ENCODE measurements at places on chromosomes 1 and 21.

DNA sequence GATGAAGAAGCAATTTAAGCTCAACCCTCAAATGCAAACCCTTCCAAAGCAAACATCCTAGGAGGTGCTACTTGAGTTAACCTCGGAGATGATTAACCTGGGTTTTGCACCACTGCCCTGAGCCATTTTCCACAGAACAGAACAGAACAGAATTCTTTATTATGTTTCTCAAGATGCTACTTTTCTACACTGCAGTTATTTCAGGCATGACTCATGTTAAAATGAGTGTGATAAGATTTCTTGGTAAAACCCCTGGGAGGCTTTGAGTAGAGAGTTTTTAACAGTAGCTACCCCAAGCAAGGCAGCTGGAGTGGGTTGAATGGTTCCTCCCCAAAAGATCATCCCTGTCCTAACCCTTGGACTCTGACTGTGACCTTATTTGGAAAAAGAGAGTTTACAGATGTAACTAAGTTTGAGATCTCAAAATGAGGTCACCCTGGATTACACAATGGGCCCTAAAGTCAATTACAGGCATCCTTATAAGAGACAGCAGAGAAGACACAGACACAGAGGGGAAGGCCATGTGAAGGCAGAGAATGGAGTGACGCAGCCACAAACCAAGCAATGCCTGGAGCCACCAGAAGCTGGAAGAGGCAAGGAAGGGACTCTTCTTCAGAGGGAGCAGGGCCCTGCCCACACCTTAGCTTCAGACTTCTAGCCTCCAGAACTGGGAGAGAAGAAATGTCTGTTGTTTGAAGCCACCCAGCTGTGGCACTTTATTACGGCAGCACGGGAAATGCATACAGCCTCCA is 153.4 kb downstream of the ETS2 start:
- no peak for DNase-seq

GRCh38 chr1:8463144-8463927 is 145.4 kb downstream of the SLC45A1 start:
- DNase-seq: peak; percentile 68

DNA sequence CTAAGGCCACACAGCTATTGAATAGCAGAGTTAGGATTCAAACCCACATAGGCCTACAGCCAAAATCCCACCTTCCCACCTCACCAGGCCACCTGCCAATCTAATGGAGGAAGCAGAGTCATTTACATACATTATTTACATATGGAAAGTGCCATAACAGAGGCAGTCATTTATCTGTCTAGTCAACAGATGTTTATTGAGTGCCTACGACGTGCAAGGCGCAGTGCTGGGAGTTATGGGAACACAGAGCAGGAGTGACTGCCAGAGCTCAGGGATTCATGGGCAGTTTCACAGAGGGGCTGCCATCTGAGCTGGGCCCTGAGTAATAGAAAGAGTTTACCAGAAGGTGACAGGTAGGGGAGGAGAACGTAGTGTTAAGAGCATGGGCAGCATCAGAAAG is 10.3 kb upstream of the PADI6 start:
- no peak for DNase-seq

DNA sequence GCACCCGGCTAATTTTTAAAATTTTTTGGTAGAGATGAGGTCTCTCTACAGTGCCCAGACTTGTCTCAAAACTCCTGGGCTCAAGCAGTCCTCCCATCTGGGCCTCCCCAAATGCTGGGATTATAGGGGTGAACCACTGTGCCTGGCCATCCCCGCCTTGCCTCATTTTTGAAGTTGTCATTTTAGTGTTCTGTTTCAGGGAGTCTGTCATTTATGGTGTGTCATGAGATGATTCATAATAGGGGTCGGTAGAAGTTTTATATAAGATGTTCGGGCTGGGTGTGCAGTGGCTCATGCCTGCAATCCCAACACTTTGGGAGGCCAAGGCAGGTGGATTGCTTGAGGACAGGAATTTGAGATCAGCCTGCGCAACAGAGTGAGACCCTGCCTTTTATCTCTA is 8.5 kb downstream of the PRCC start:
- DNase-seq: no peak

- no peak for DNase-seq
Observed at GRCh38 chr1:61486783-61487536, 238.0 kb downstream of the TM2D1 start.
